ENCODE measurements at places on chromosomes 6 and 20. TPM values are rescaled to one million over a fixed set of nuclear protein-coding genes. Genes with fewer than 3 reads are reported as not detected.

POLH gene
- 9.2 TPM for total RNA-seq

ZKSCAN3 gene
- total RNA-seq = 3.0 TPM

FOXS1 gene
- 0.31 TPM for total RNA-seq

IBTK gene
- total RNA-seq = 44.5 TPM

GRCh38 chr6:161561908-161562307 lies 288.0 kb upstream of the AGPAT4 start:
- DNase-seq = no peak

DNA sequence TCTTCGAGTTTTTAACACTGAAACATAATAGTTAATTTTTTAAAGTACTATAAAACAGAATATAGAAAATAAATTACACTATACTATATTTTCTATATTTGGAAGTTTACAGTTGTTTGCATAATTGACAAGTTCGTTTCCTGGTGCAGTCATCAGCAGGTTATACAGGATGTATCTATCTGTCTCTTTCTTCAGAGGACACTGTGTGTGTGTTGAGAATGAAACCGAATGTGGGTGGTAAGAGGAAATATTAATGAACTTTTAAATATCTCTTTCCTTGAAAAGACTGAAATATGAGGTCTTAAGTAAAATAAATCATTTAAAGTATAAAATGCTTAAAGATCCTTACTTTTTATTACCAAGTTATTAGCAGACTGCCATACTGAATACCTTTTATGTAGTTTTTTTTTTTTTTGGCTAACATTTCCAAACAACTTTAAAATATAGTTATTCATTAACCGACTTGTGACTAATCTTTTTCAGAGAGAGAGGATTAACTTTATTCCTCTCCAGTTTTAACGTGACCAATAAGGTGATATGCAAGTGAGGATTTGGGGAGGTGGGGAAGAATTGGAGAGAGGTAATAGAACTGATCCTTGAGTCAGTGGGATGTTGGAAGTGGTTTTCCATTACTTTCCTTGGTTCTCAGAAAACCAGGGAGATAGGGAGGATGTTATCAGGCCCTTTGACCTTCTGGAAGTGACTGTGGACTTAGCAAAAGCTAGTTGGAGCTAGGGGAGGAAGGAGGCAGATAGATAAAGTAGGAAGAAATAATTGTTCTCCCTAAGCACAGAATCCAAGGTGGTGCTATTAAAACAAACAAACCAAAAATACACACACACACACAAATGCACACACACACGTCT lies 380.0 kb upstream of the FLRT3 start:
- peak; percentile 52 for DNase-seq

- no peak for DNase-seq
These were observed 1.8 kb upstream of the CARMIL1 start for GRCh38 chr6:25277386-25277785.

DNA sequence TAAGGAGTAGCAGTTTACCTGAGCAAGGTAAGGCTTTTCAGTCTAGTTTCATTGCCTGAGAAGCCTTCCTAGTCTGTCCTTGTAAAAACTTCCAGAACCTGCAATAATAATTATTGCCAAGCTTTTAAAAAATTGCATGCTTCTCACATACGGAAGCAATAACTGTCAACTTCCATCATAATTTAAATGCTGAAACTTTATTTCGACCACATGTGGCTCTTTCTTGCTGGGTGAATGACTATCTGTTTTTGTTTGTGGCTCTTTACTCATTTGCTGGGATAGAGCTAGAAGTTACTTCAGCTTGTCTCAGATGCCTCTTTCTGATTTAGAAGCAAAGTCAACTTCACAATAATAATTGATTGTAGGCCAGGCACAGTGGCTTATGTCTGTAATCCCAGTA lies 95.9 kb upstream of the COL21A1 start:
- DNase-seq = no peak

- no peak for DNase-seq
These were observed 251.0 kb downstream of the UST start for GRCh38 chr6:148997865-148998264.

DNA sequence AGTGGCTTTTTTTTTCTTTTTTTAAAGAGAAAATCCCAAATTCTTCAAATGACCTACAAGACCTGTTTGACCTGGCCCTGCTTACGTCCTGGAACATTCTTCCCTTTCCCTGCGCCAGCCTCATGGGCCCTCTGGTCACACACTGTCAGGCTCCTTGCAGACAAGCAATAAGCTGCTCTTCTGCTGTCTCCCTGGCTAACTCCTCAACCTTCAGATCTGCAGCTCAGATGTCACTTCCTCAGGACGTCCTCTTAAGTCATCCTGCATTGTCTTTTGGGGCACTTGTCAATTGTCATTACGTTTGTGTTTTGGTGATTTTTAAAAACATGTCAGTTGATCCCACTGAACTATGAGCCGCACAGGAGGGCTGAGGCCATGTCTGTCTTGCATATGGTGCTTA lies 28.9 kb upstream of the SLC35D3 start:
- no peak for DNase-seq
